GM12865 (cell line): ENCODE measurements at places on chromosomes 13 and 19.

DNA sequence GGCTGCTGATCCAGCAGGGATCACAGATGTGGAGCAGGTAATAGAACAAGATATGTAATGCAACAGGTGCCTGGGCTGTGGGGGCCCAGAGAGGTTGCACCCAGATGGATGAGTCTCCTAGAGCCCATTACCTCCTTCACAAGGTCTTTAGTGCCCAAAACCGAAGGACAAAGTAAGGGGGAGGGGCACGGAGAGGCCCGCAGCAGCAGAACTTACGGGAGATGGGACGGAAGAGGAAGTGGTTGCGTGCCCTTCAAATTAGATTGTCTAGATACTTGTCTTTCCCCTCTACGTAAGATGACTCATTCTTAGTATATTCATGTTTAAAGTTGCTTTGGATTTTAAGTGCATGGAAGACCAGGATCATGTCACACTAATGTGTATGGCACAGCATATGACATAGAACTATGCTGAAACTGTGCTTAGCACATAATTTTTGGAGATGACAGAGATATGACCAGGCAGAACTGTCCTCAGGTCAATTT is 5.7 kb upstream of the MRPS31 start:
- peak; percentile 79 for DNase-seq

DNA sequence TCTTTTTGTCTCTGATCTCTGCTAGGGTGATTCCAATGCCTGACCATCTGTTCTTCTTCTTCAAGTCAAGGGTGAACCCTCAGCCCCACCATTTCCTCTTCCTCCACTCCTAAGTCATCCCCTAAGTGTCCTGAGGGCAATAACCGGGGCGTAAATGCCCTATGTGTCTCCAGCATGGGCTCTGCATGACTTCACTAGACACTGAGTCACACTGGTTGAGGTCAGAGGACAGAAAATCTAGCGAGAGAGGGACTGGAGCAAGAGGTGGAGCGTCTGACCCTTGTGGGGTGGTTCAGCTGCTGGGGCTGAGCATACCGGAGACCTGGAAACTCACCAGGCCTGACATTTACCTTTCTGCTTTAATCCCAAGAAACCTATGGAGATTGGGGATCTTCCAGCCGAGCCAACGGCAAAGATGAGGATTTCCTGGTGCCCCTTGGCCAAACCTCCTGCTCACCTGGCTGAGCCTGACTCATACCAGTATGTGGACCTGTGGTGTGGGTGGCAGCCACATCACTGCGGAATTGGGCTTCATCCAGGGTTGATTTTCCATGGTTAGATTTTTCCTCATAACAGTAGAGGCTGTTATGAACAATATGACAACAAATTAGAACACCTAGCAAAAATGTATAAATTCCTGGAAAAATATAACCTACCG is 26.9 kb downstream of the SCGB2B2 start:
- DNase-seq = no peak

DNA sequence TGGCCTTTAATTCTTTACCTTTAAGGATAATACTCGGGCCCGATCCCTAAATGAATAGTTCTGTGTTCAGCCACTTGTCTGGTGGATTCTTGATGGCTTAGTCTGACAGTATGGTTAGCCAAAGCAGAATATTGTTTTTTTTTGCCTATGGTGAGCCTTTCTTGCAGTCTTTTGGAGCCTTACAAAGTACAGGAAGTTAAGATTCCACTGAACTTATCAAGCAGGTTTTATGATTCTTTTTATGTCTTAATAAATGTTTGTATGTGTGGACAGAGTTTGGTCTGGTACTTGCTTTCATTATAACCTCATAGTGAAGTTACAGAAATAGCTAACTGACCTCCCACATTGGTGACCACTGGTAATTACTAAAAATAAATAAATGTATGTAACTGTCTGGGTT is 17.1 kb downstream of the PCCA start:
- no peak for DNase-seq

DNA sequence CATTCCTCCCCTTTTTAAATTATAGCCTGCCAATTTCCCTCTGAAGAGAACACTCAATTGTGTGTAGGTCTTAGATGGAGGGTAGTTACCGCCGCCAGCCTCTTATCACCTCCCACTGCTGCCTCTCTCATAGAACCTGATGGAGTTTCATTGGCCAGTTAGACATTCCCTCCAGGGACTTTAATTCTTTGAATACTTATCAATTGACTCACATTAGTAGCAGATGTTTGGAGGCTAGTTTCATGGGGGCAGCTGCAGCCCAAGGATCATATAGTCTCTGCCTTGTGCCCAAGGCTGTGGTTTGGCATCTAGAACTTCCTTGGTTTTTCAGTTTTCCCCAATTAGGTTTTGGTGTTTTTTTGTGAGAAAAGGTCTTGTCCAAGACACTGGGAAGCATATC is 318.9 kb upstream of the HTR2A start:
- no peak for DNase-seq

DNA sequence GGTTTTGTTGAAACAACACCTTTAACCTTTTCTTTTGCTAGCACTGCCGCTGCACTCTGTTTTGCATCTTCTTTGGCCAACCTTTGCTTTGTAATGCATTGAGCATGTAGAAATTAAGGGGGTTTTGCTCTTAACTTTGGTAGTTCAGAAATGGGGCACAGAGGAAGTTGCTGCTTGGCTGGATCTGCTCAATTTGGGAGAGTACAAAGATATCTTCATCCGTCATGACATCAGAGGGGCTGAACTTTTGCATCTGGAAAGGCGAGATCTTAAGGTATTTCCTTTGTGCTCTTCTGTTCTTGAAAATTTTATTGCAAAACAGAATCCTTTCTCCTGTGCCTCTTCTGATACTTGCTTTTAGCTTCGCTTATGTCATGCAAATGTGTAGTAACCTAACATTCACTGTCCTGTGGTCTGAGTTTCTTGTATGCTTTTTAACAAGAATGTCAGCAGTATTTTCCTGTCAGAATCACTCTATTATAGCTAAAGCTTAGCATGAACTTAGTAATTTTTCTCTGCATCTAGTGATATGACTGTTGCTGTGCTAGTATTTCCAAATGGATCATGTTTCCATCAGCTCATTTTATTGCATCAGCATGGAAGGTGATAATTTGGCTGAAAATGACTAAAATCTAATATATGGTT is 50.7 kb upstream of the AKAP11 start:
- DNase-seq = no peak

GRCh38 chr13:19967621-19968020 is 9.1 kb downstream of the ZMYM2 start:
- peak; percentile 66 for DNase-seq

DNA sequence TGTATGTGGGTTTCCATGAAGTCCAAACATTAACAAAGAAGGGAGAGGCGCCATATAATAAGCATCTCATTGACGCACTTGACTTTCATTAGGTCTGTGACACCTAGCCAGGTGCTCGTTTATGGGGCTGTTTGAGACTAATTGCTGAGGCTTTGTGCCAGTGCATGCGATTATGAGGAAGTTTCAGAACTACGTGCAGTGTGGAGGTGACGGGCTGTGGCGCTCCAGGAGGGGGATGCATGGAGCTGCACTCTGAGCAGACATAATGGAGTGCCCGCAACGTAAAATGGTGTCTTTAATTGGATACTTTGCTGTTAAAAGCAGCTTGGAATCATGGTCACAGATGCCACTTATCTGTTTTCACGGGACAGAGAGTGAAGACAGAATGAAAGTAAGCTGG is 223.2 kb downstream of the FGF9 start:
- DNase-seq = no peak
